Right atrium auricular region (tissue), 2 donors: ENCODE measurements at places on chromosomes 7 and 10. TPM values are rescaled to one million over a fixed set of nuclear protein-coding genes. Genes with fewer than 3 reads are reported as not detected.

Gene MYL10
- total RNA-seq: not detected

- no peak for DNase-seq
Measured at GRCh38 chr7:51446785-51447184, 130.2 kb upstream of the COBL start.

DNA sequence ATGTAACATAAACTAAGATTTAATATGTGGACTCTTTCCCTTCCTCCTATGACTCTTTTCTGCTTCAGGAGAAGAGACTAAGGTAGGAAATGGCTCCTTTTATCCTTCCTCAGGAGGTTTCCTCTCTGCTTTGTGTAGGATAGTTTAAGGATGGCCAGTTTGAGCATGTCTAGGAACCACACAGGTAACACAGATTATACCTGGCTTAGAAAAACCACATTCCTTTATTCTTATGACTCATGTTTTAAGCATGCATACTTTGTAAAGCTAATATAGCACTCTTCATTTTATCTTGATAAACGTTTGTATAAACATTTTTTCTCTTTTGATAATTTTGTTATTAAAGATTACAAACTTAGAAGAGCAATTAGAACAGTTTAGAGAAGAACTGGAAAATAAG is 57.8 kb downstream of the CYP51A1 start:
- DNase-seq: no peak

DNA sequence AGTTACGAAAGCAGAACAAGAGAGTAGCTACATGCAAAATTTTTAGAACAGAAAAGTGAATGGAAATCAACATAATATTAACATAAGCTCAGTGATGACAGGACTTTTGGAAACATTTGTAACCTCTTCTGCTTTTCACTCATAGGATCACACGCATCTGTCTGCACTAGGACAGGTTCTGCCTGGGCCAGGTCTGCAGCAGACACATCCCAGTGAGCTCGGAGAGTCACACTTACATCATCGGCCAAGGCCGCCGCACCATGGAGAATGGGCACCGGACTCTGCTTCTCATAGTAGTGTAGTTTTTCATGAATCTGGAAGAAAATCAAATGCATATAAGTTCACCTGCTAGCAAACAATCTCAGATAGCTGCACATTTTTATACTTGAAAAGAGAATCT is 150.9 kb upstream of the ODAD2 start:
- no peak for DNase-seq

DNA sequence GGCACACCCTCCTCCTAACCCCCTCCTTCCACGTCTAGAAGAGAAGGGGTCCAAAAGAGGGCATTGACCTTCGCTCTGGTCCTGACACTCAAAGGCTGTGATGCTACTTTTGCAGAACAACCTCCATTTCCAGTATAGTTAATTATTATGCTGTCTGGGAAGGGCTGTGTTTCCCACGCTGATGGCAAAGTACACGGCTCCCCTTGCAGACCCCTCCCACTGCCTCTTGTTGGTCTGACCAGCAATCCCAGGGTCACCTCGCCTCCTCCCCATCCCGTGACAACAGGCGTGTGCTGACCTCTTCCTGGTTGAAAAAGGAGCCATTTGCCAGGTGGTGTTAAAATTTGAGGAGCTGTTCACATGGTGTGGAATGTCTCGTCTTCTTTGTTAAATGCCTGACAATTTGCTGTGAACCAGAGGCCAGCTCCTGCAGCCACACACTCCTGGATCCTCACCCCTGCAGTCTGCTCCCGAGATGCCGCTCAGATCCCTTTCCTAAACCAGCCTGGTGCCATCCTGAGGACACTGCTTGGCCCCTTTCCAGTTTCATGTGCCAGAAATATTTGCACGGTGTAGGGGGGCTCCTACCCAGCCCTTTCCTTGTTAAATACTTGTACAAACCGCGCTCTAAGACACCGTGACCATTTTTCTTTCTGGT is 321.7 kb downstream of the WDR37 start:
- no peak for DNase-seq

GRCh38 chr7:54242776-54243175 is 299.4 kb upstream of the VSTM2A start:
- DNase-seq: no peak

DNA sequence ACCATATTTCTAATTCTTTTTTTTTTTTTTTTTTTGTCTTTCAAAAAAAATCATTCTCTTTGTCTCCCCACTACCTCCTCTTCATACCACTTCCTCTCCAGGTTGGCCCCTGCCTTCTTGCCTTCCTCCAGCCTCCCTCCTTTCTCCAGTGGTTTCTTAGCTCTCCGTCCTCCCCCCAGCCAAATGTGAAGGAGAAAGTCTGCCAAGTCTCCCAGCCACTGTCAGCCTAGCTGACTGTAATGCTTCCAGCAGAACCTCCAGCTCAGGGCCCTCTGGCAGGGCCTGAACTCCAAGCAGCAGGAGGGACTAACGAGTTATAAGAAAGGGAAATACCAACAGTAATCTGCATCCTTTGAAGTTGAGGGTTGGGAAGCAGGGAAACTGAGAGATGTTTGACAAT is 35.5 kb upstream of the BICC1 start:
- DNase-seq: no peak

DNA sequence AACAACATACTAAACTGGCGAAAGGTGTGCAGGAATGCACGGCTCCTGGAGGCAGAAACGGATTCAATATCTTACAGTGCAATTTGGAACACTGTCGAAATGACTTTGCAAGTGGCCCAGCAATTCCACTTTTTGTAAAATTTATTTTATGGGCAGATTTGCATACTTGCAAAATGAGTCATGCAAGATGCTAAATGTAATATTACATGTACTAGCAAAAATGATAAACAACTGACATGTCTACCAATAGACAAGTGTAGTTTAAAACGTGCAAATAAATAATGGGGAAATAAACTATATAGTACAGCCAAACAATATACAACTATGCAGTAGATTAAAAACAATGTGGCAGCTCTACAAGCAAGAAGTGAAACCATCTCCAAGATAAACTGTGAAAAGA is 97.7 kb downstream of the ARHGAP12 start:
- no peak for DNase-seq

DNA sequence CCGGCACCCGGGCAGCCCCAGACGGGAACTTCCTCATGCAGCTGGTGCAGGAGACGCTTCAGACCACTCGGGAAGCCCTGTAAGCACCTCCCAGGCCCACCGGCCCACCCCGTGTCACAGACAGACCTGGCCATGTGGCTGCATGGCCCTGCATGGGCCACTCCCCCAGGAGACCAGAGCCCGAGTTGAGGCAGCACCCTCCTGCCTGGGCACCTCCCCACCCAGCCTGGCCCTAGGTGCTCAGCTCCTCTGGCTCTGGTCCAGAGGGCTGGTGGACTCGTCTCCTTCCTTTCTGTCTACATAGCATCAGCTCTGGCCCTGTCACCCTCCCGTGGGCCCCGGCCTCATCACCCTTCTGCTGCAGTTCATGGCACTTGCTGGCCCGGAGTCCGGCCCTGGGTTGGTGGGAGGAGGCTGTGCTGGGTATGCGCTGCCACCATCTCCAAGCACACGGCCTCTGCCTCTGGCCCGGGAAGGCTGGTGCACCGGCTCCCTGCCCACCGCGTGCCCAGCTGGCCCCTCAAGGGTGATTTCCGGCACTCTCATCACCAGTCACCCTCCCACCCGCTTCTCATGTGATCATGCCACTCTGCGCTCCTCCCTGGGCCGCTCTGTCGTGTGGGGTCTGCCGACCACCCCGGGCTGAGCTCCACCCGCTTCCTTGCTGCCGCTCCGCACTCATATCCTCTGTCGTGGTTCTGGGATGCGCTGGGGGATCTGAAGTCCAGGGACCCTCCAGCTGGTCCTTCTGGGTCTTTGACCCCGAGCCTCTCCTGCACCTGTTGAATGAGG is 53.1 kb upstream of the DPYSL4 start:
- DNase-seq: no peak
